ENCODE measurements at places on chromosomes 5 and 9. TPM values are rescaled to one million over a fixed set of nuclear protein-coding genes. Genes with fewer than 3 reads are reported as not detected.

The UBE2QL1 gene
- total RNA-seq = 52.3 TPM

The IRX2 gene
- total RNA-seq = not detected

The PAEP gene
- not detected for total RNA-seq

The PCDHB7 gene
- total RNA-seq = 17.8 TPM

The ANXA1 gene
- total RNA-seq = 12.2 TPM

The HRCT1 gene
- total RNA-seq = 0.63 TPM

The IL7R gene
- total RNA-seq = 0.63 TPM

The ENTPD2 gene
- 0.63 TPM for total RNA-seq

The MPDZ gene
- 70.4 TPM for total RNA-seq

The FAM200C gene
- 32.9 TPM for total RNA-seq

The UNC5A gene
- total RNA-seq = 11.6 TPM

The CWC27 gene
- 36.9 TPM for total RNA-seq

The TTC39B gene
- total RNA-seq = 11.3 TPM

The KLF4 gene
- 2.2 TPM for total RNA-seq

The NTNG2 gene
- 17.5 TPM for total RNA-seq

The SH3RF2 gene
- total RNA-seq = 0.94 TPM

The MYOT gene
- not detected for total RNA-seq

The APBA1 gene
- total RNA-seq = 51.3 TPM

The ACOT12 gene
- total RNA-seq = 5.0 TPM

The TTC23L gene
- 8.5 TPM for total RNA-seq

Data from parietal lobe (tissue), 2 donors.